ENCODE measurements at places on chromosomes 4 and X. TPM values are rescaled to one million over a fixed set of nuclear protein-coding genes. Genes with fewer than 3 reads are reported as not detected.

DNA sequence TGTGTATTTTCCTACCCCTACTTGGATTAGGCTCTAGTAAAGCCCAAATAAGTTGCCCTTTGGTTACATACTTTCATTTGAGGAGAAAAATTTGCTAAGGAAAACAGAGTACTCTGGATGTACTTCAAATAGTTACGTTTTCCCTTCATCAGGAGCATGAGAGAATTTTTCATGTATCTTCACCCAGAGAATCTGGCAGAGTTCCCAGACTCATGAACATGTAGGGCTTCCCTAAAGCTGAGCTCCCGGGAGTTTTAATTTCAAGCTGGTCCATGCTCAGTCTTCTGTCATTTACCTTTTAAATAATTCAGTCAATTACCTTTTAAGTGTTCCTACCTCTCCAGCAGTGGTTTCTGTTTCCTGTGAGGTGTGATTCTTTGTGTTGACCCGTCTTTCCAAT lies 367.5 kb upstream of the GRID2 start:
- H3K27ac ChIP-seq, result no peak overlapping the region
- DNase-seq, result no peak
- no peaks in the 10 kb centered on the region for H3K27me3 ChIP-seq
- peaks cover 4% of the 10 kb centered on the region for H3K4me1 ChIP-seq

Gene SH3RF1
- 18.8 TPM for total RNA-seq

GRCh38 chr4:149719357-149719756 lies 96.3 kb downstream of the IQCM start:
- H3K27me3 ChIP-seq, result no peaks in the 10 kb centered on the region
- no peak overlapping the region for H3K4me3 ChIP-seq
- DNase-seq, result no peak
- no peak overlapping the region for H3K27ac ChIP-seq
- H3K36me3 ChIP-seq, result no peaks in the 10 kb centered on the region
- H3K4me1 ChIP-seq, result no peaks in the 10 kb centered on the region

GRCh38 chr4:40275065-40275730 lies 59.9 kb upstream of the CHRNA9 start:
- peaks cover 5% of the 10 kb centered on the region for H3K4me1 ChIP-seq
- no peak overlapping the region for H3K27ac ChIP-seq
- H3K27me3 ChIP-seq, result no peaks in the 10 kb centered on the region
- no peak overlapping the region for H3K4me3 ChIP-seq
- DNase-seq, result no peak

Gene MGAT4D
- total RNA-seq, result not detected

Gene SLC26A1
- 2.8 TPM for total RNA-seq

DNA sequence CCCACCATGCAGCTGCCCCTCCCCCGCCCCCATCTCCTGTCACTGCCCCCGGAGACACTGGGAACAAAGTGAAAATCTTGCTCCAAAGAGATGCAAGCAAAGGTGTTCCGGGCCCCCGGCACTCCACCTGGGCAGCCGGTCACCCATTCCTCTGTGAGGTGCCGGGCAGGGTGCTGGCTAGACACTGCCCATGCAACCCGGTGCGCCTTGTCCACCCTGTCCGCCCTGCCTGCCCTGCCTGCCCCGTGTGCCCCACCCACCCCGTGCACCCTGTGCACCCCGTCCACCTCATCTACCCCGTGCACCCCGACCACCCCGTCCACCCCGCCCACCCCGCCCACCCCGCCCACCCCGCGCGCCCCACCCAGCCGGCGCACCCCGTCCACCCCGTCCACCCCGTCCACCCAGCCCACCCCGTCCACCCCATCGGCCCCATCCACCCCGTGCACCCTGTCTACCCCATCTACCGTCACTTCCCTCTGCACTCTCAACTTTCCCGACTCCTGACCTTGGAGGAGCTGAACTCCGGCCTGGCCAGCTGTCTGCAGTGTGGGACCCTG lies 31.9 kb upstream of the FGFR3 start:
- H3K4me3 ChIP-seq, result no peak overlapping the region
- H3K27me3 ChIP-seq, result no peaks in the 10 kb centered on the region
- H3K4me1 ChIP-seq, result no peaks in the 10 kb centered on the region
- no peak for DNase-seq
- no peak overlapping the region for H3K27ac ChIP-seq
- no peaks in the 10 kb centered on the region for H3K36me3 ChIP-seq

DNA sequence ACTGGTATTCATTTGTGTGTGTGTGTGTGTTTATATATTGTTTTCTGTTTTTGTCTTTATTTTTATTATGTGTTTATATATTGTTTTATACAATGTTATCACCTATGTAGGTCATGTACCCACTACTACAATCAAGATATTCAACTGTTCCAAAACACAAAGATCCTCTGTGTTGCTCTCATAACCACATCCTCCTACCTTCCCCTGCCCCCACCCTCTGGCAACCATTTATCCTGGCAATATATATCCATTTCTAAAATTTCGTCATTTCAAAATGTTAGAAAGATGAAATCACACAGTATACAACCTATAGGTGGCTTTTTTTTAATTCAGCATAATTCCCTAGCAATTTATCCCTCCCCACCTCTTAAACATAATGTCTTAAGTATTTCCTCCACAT lies 18.8 kb upstream of the RPL34 start:
- H3K36me3 ChIP-seq, result no peaks in the 10 kb centered on the region
- no peak overlapping the region for H3K27ac ChIP-seq
- no peaks in the 10 kb centered on the region for H3K4me1 ChIP-seq
- peaks cover 2% of the 10 kb centered on the region for H3K27me3 ChIP-seq
- no peak overlapping the region for H3K4me3 ChIP-seq

DNA sequence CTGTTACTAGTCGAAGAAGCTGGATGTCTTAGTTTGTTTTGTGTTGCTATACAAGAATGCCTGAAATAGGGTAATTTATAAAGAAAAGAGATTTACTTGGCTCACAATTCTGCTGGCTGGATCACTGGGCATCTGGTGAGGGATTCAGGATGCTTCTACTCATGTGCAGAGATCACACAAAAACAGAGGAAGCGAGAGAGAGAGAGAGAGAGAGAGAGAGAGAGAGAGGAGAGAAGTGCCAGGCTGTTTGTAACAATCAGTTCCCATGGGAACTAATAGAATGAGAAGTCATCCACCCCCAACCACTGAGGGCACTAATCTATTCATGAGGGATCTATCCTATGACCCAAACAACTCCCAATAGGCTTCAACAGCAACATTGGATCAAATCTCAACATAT lies 66.2 kb upstream of the FAM9A start:
- H3K36me3 ChIP-seq, result no peaks in the 10 kb centered on the region
- H3K4me1 ChIP-seq, result no peaks in the 10 kb centered on the region
- H3K27me3 ChIP-seq, result no peaks in the 10 kb centered on the region
- DNase-seq, result no peak
- H3K27ac ChIP-seq, result no peak overlapping the region
- H3K4me3 ChIP-seq, result no peak overlapping the region

- H3K27ac ChIP-seq, result no peak overlapping the region
- H3K27me3 ChIP-seq, result peaks cover 42% of the 10 kb centered on the region
- peaks cover 19% of the 10 kb centered on the region for H3K4me1 ChIP-seq
- DNase-seq, result no peak
- H3K36me3 ChIP-seq, result no peaks in the 10 kb centered on the region
- no peak overlapping the region for H3K4me3 ChIP-seq
These were observed 419.6 kb upstream of the RASGEF1B start for GRCh38 chr4:81891005-81891996.

DNA sequence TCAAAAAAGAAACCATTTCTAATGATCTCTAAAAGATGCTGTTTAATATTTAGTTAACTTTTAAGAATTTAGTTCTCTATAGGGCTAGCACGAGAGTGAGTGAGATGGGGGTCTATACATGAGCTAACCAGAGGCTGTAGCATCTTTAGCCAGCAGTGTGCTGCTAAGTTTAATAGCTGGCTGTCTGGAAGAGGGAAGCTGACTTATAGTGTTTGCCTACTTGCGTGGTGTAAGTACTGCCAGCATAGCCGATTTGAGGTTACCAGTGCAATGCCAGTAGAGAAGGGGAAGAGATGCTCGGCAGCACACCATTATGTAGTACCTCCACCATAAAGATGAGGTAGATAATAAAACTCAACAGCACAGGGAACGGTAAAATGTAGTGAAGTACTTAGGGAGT lies 47.1 kb upstream of the TMEM131L start:
- no peak overlapping the region for H3K4me3 ChIP-seq
- no peaks in the 10 kb centered on the region for H3K36me3 ChIP-seq
- H3K4me1 ChIP-seq, result peaks cover 19% of the 10 kb centered on the region
- H3K27ac ChIP-seq, result no peak overlapping the region
- no peaks in the 10 kb centered on the region for H3K27me3 ChIP-seq

GRCh38 chr4:26287756-26288155 lies 33.1 kb upstream of the RBPJ start:
- no peak overlapping the region for H3K4me3 ChIP-seq
- H3K27ac ChIP-seq, result no peak overlapping the region
- H3K4me1 ChIP-seq, result peaks cover 3% of the 10 kb centered on the region

Gene ODAM
- total RNA-seq, result 0.90 TPM

GRCh38 chr4:111775556-111776297 lies 369.5 kb upstream of the FAM241A start:
- H3K36me3 ChIP-seq, result no peaks in the 10 kb centered on the region
- H3K27ac ChIP-seq, result no peak overlapping the region
- peaks cover 12% of the 10 kb centered on the region for H3K4me1 ChIP-seq
- DNase-seq, result no peak
- H3K27me3 ChIP-seq, result peaks cover 11% of the 10 kb centered on the region
- no peak overlapping the region for H3K4me3 ChIP-seq

DNA sequence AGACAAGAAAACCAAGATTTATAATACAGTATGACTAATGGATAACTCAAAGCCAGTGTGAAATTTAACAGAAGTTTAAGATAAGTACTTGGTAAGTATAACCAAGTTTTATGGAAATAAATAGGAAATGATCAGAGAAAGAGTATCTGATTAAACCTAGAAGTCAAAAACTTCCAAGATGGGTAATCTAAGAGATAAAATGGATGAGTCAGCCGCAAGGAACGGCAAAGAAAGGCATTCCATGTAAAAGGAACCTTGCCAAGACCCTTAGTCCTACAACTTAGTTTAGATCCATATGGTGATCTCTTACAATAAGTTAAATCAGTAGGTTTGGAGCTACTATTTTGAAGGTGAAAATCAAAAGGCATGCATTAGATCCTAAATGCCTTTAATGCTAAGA lies 34.8 kb downstream of the LIN54 start:
- H3K36me3 ChIP-seq, result peaks cover 12% of the 10 kb centered on the region
- no peak for DNase-seq
- H3K4me3 ChIP-seq, result no peak overlapping the region
- no peaks in the 10 kb centered on the region for H3K27me3 ChIP-seq
- H3K4me1 ChIP-seq, result no peaks in the 10 kb centered on the region
- no peak overlapping the region for H3K27ac ChIP-seq

Measured in type B pancreatic cell (in vitro differentiated cells).